M059J (cell line): ENCODE measurements at places on chromosomes 13 and 19.

DNA sequence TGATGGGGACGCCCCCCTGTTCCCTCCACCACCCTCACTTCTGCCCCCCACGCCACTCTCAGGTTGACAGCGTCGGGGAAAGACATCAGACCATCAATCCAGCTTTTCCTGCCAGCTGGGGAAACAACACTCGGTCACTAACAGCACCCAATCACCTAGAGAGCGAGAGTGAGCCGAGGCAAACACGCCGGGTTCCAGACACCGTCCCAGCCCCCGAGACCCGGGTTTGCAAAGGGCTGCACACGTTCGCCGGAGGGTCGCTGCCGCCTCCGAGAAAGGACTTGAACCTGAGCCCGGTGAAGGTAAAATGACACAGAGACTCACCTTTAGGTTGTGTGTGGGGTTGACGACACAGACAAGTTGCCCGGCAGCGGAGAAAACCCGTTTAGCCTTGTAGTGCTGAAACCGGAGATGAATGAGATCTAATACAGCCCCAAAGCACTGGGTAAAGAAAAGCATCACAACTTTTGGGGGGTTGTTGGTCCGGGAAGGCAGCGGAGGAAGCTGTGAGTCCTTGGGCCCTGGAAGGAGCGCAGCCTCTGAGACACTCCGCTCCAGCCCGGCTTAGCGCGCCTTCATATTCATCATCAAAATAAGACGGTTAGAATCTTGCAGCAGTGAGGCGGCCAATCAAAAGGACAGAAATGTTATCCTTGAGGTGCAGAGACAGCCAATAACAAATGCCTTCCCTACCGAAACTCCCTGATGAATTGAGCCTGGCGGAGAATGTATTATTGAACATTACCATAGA, at the start of gene SIAH3:
Gene SIAH3, minus strand, starts transcription at position 583 of the 751 bp plus-strand sequence. Its CDS starts 124 bp downstream, at position 459.
- peak; percentile 48 for DNase-seq

DNA sequence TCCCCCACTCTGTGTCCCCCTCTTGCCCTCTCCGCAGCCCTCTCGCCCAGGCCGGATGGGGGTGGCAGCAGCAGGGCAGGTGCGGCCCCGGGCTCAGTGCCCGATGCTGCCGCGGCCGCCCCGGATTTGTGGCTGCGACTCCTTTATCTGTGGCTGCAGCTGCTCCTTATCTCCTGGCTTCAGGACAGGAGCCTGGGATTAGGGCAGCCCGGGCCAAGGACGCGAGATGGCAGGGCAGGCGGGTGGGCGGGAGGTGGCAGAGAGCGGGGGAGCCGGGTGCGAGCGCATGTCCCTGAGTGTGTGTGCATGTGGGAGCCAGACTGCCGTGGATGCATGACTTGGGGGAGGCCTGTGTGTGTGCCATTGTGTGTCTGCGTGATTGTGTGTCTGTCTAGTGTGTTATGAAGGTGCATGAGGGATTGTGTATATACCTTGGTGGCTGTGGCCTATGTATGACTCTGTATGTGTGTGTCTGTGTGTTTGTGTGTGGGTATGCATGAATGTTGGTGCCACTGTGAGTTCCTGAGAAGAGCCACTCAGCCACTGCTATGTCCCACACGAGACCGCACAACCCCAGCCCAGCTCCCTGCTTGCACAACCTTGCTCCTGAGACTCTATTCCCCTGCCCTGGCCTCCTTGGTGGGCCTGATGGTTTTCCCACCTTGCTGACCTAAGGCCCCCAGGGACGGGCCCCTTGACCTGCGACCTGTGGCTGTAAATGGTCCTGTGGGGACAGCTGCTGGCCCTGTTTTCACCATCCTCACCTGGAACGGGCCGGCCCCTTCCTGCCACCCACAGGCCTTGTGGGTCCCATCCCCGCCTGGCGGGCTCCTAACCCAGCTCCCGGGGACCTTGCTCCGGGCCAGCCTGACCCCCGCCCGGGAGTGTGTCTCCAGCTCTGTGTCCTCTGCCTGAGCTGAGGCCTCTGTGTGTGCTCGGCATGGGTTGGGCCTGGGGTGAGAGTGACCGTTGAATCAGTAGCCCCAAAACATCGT, 5.3 kb upstream of the NRTN start:
- no peak for DNase-seq

- DNase-seq: no peak
These were observed 213.5 kb downstream of the DIAPH3 start for GRCh38 chr13:59950266-59950665.

DNA sequence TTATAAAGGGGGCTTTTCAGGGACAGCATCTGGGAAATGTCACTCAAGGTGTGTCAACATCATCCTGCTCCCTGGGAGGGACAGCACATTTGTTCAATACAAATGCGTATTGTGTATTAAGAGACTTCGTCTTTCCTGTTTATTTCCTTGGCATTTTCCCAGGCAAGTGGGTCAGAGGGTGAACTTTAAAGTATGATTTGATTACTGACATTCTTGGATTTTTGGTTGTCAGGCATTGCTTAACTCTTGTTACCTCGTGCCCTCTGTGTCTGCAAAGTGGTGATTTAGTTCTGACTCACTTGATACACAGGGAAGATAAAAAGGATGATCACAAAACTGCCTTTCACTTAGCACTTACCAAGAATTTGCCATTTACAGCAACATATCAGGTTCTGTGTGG, 292.7 kb downstream of the SUCLA2 start:
- peak; percentile 79 for DNase-seq

- DNase-seq: no peak
These were observed 274.4 kb downstream of the TDRD3 start for GRCh38 chr13:60671386-60671785.

DNA sequence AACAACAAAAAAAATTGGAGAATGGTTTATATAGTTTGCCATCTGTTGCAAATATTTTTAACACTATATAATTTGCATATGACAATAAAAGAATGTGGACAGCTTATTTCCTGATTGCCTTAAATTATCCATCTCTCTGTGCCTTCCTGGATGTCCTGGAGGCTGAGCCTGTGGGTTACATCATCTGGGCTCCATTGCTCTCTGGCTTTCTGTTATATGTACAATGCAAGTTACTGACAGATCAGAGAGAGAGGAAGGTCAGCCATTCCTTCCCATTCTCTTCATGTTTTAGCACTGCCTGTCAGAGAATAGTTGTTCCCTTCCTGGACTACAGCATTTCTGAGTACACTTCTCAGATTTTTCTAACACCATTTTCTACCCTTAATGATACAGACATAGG, 758.3 kb upstream of the PCDH20 start:
- DNase-seq: no peak

DNA sequence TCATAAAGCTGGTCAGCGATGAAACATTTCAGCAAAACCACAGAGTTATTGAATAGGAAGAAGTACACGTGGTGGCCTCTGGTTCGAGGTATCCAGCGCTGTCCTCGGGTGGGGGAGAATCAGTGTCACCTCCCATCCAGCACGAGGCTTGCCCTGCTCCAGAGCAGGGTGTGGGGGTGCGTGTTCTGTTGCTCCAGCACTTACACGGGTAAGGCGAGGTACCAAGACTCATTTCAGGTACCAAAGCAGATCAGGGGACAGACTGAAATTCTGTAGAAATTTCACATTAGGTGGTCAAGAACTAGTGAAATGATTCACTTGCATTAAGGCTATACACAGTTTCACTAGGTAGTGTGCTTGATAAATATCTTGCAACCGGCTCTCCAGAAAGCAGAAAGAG, 164.2 kb upstream of the SOX1 start:
- DNase-seq: no peak

DNA sequence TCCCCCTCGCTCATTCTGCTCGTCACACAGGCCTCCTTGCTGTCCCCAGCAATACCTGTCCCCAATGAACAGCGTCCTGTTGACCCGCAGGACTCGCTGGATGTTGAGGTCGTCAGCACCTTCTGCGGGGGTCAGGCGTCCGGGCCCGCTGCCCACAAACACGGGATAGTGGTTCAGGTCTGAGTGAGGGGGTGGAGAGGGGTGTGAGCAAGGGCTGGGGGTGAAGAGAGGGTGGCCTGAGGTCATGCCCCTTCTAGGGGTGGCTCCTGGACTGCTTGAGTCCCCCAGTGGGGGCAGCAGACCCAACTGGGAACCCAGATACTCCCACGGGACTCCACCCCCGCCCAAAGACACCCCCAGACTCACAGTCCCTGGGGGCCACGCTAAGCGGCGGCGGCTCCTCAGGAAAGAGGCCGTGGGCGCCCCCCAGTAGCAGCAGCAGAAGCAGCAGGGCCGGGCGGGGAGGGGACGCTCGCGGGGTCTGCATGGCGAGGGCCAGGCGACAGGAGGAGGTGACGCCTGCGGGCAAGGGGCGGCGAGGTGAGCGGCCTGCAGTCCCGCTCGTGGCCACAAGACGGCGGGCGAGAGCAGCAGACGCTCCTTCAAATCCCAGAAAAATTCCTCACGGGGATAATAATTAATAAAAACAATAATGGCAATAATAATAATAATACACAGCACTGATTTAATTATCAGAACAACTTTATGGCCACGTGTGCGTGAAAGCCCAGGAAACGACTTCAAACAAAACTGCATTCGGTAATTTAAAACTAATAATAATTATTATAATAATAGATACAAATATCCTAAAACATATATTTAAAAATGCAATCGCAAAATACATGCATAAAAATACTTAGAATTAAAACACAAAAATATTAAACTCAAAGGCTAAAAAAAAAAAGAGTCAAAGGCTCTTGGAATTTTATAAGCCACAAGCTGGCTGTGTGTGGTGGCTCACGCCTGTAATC, 1.2 kb downstream of the SEMA6B start:
- DNase-seq: no peak

- DNase-seq: no peak
These were observed 16.3 kb downstream of the CATSPERG start for GRCh38 chr19:38351865-38352395.

GRCh38 chr19:47404334-47405196, 14.8 kb downstream of the MEIS3 start:
- DNase-seq: no peak

- peak; percentile 97 for DNase-seq
These were observed 45.2 kb downstream of the ABCC4 start for GRCh38 chr13:95256091-95256490.

- no peak for DNase-seq
These were observed 6.0 kb downstream of the PVR start for GRCh38 chr19:44649578-44650145.

DNA sequence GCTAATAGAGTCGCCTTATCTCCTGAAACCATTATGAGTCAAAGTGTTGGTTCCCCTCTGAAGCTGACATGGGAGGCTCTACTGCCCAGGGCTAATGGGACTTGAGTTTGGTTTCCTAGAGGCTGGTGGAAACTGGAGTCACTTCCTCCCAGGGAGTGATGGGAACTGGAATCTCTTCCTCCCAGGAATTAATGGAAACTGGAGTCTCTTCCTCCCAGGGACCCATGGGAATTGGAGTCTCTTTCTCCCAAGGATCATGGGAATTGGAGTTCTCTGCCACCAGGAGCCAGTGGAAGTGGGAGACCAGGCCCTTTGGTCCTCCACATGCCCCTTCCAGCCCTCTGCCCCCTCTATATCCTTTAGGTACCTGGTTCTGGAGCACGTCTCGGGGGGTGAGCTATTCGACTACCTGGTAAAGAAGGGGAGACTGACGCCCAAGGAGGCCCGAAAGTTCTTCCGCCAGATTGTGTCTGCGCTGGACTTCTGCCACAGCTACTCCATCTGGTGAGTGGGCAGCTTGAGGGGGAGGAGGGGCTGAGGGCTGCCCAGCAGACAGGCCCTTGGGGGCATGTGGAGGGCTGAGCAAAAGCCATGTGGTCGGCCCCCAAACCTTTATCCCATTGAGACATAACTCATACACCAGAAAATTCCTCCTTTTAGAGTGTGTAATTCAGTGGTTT, 5.5 kb downstream of the BRSK1 start:
- DNase-seq: peak; percentile 24

GRCh38 chr13:76596216-76596615, 290.0 kb downstream of the KCTD12 start:
- no peak for DNase-seq

DNA sequence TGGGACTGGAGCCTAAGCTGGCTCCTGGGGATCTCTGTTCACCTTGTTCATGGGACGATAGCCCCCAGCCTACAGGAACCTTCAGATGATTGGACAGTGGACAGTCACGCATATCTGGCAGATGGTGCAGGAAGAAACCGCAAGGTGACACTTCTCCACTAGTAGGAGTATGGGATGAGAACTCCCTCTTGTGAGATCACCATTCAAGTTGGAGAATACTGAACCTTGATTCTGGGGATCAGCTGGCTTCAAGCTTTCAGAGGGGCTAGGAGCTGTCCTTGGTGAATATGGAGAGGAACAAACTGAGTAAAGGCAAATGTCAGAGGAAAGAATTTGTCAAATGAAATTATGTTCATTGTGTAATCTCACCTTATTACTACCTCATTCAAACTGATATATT, 204.5 kb downstream of the PDS5B start:
- peak; percentile 12 for DNase-seq

- no peak for DNase-seq
These were observed 605.7 kb downstream of the FGF9 start for GRCh38 chr13:22276616-22277015.

- DNase-seq: no peak
These were observed 19.6 kb downstream of the TFDP1 start for GRCh38 chr13:113604186-113604585.

DNA sequence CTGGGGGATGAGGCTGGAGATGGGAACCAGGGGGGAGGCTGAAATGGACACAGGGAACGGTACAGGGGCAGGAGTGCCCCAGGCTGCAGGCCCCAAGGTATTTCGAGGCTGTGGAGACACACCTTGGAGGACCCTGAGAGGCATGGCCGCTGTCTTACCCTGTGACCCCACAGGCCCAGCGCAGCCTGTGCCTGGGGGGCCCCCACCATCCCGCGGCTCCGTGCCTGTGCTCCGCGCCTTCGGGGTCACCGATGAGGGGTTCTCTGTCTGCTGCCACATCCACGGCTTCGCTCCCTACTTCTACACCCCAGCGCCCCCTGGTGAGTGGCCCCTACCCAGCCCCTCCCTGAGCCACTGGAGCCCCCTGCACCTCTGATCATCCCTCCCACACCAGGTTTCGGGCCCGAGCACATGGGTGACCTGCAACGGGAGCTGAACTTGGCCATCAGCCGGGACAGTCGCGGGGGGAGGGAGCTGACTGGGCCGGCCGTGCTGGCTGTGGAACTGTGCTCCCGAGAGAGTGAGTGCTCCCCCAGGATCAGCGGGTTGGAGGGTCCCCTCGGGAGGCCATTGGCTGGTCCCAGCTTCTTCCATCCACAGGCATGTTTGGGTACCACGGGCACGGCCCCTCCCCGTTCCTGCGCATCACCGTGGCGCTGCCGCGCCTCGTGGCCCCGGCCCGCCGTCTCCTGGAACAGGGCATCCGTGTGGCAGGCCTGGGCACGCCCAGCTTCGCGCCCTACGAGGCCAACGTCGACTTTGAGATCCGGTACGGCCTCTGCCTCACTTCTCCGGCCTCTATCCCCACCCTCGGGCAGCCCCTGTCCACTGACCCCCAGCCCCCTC, 16.9 kb upstream of the SPIB start:
- no peak for DNase-seq

GRCh38 chr19:35151273-35152065, 3.1 kb upstream of the FXYD5 start:
- no peak for DNase-seq

- no peak for DNase-seq
These were observed 283.1 kb downstream of the DCT start for GRCh38 chr13:94196413-94196812.
